ENCODE measurements at places on chromosomes 12 and 14.

GRCh38 chr14:101183376-101184103, 280.0 kb upstream of the RTL1 start:
- DNase-seq, result no peak

DNA sequence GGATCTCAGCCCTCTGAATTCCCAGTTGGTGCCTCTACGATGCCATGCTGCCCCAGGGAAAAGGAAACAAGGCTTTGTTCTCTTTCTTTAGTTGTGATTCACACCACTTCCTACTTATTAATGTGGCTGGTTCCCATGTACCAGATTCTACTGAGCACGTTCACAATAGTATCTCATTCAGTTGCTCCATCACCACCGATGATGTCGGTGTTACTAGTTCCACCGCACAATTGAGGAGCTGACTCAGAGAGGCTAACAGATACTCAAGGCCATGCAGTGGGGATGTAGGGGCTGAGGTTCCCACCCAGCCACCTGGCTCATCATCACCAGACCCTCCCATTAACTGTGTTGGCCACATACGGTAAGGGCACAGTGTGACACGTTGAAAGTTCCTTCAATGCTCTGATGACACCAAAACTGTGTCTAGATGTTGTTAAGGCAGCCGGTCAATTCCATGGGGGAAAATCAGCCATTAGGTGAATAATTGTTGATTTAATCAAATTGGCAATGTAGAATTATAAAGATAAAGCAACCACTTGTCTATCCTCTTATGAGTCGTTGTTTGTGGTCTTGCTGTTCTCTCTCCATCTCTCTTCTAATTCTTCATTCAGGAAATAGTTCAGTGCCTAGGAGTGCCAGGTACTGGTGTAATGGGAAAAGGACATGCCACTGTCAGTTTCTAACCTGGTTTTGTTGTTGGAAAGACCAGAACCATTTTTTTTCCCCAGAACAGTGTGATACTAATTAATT, 244.2 kb upstream of the CRY1 start:
- DNase-seq, result no peak

DNA sequence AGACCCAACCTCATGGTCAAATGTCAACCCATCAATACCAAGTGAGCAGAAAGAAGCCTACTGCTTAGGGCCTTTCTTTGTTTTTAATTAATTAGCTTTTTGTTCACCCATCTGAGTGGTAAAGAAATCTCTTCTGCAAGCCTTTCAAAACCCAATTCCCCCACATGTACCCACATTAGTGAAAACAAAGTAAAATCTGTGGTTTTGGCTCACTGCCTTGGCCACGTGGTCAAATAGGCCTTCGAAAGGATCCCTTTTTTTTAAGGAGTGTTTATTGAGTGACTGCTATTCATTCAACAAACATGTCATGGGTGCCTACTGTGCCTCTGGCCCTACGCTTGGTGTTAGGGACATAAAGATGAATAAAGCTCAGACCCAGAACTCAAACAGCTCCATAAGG, 160.1 kb downstream of the NUAK1 start:
- no peak for DNase-seq

DNA sequence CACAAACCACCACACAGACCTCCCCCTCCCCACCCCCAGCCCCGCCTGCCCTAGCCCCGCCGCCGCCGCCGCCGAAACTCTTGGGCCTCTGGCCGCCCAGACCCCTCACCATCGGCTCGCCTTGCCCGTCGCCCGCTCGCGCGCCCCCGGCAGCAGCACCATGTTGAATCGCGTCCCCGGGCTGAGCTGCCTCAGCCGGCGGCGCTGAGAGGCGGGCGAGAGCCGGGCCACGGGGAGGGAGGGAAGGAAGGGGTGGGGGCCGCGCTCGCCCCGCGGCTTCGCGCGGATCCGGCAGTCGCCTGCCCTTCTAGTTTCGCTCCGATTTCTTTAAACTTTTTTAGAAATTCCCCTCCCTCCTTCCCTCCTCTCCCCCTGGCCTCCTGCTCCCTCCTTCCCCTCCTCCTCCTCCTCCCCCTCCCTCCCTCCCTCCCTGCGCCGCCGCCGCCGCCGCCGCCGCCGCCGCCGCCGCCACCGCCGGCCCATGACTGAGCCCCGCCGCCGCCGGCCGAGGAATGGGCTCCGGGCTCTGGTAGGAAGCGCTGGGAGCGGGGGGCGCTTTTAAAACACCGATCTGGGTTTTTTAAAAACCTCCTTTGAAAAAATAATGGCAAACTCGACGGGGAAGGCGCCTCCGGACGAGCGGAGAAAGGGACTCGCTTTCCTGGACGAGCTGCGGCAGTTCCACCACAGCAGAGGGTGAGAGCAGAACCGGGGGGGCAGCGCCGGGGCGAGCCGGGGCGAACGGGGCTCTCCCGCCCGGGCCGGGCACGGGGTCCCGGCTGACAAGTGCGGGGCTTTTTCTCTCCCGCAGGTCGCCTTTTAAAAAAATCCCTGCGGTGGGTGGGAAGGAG, at the start of gene ARID2:
Gene ARID2 (plus strand): TSS at position 474 of the 851 bp plus-strand sequence. CDS start 131 bp downstream, at position 605.
- DNase-seq, result peak; percentile 54

- DNase-seq, result no peak
Observed at GRCh38 chr12:12176402-12176801, 90.4 kb downstream of the LRP6 start.

DNA sequence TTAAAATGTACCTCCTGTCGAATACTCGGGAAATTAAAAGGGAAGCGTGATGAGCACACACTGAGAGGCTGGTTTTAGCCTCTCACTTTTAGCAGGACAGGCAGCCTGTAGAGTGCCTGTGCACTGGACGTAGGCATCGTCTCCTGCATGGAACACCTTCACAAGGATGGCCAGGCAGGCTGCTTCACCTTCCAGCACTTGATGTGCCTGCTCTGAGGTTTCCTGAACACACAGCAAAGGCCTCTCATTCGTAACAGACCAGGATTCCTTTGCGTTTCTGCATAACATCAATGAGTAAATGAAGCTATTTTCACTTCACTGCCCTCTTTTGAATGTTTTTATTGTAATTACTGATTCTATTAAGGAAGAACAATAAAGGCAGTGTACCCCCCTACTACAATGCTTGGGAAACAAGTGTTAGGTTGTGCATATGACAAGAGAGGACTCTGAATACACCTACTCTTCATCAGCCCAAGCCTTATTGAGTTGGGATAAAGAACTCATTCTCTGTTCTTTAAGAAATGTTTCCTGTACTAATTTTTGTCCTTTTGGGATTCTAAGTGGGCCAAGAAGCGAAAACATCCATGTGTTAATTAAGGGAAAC, 1077.6 kb upstream of the FOXG1 start:
- no peak for DNase-seq

- no peak for DNase-seq
Observed at GRCh38 chr12:127041985-127042625, 1224.9 kb upstream of the TMEM132C start.

GRCh38 chr14:105326891-105327694, 12.5 kb downstream of the PACS2 start:
- DNase-seq, result no peak

DNA sequence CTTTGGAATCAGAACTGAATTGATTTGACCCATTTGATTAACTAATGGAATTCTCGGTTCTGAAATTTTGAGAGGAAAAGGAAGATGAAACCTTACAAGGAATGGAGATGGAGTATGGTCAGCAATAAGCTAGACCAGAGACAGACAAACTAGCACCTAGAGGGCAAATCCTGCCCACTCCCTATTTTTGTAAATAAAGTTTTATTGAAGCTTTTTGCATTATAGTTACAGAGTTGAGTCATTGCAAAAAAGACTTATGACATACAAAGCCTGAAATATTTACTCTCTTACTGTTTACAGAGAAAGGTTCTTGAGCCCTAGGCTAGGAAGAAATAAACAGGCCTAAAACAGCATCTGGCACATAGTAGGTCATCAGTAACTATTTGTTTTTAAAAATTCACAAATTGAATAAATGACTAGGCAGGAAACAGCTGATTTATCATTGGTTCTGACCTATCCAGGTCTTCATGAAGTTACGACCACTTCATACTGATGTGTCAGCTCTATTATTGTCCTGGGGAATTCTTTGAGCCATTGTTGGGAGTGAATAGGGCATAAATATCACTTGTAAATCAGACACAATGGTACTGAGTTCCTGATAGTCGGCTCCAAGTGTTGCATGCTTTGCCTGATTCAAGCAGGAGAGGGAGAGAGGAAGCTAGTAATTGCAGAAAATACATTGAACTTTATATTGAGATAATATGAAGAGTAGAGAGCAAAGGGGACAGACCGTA, 14.6 kb upstream of the STAB2 start:
- DNase-seq, result no peak

DNA sequence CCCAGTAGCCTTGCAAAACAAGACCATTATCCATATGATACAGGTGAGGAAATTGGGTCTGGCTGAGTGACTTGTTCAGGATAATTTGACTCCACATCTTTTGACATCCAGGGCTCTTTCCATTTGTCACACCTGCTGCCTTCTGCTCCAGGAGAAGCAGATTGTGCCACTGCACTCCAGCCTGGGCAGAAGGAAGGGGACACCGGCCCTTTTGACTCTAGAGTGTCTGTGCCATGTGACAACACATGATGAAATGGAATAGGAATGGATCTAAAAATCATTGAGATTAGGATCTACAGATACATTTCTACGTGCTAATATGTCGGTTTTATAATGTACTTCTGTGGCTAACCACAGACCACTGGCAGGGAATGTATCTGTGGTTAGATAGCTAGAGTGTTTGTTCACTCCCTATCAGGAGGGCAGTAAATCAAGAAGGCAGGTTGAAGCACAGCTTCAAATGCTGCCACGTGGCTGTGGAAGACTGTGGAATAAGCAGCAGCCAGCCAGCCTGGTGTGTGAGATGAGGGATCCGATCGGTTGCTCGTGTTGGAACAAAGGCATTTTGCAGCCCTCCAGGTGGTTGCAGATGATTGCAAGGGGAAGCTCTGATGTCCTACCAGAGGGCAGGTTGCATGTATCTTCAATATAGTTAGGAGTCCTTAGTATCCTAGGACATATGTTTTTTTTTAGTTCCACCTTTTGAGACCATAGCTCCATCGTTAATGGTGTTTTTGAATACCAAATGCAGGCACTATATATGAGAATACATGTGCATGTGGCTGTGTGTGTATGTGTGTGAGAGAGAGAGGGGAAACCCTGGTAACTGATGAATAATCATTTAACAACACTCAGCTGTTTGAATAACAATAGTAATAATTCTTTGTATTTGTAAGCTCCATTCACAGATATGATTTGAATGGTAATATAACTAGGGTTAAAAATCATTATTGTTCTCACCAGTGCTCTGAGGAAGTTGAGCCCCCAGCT, 28.6 kb downstream of the EML1 start:
- DNase-seq, result no peak

DNA sequence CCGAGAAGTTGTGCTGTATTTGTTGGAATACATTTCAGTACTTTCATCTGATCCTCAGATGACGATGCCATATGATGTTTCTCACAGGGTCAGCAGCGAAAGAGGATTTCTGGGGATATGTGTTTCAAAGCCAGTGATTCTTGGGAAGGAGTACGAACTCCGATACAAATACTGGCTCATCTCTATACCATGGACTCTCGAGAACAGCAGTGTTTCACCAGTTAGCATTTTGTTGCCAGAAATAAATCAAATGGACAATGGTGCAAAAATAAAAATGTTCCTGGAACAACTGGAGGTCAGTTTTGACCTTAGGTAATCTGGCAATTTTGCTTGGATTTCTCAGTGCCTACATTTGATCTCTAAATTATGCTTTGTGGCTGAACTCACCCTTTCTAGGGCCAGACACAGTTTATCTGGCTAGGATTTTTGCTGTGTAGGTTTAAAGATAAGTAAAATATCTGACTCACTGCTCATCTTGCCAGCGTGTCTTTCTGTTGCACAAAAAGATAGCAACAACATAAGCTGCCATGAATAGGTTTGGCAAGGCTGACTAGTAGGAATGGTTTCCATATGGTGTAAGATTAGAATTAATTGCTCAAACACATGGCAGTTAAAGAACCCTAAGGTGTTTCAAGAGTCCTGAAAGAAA, 11.0 kb upstream of the MGP start:
- DNase-seq, result no peak

DNA sequence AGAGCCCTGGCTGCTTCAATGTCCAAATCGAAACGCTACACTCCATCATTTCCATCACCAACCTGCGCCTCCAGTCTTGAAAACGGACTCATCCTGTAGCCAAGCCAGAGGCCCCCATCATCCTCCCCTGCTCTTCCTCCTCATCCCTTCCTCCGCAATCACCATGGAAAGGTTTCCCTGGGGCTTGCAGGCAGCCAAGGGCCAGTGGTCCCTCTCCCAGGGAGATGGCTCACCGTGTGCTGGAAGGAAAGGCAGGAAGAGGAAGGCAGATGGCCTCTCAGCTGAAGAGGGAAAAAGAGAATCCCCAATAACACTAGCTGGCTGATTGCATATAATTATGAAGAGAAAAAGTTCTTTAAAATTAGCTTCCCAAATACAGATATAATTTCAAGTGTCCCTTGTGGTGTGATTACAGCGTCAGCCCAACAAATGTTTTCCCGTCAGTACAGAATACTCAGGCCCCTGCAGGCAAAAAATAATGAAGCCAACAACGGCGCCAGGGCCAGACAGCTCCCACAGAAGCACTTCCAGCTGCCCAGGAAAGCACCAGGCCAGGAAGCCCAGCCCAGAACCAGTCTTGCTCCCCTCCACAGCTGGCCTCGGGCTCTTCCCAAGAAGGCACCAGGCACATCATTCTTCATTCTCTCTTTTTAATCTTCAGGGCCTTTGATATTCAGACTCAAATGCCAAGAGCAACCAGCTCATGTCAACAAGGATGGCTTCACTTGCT, 24.7 kb downstream of the ITPK1 start:
- no peak for DNase-seq

- DNase-seq, result no peak
Observed at GRCh38 chr12:82524641-82525040, 162.1 kb upstream of the TMTC2 start.

DNA sequence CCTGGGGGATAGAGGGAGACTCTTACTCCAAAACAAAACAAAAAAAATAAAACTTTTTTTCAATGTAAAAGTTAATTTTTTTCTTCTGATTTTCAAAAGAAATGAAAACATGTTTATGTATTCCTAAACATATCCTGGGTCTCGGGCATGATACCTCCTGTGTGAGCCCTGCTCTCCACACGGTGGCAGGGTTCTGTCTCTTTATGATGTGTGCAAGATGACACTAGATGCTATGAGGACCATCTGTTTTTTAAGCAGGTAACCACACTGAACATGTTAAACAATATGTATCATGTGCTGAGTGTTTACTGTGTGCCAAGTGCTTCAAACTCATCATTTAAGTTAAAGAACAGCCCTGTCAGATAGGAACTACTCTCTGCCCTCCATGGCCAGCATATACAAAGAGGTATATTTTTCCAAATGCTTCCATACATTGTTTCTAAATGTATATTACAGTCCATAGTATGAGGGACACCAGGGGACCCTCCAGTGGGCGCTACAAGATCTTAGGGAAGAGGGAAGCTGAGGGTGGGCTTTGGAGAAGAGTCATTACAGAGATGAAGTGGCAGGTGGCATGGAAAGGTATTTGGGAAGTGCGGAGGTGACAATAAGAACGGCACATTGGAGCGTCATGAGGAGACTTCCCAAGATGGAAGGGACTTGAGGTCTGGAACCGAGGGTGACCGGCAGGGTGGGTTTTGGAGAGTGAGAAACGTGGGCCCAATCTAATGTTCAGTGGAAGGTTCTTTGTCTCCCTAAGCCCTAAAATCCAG, 28.5 kb downstream of the FOS start:
- DNase-seq, result no peak

All from T-helper 22 cell (primary cell).